H1 (cell line): ENCODE measurements at places on chromosomes 3 and 15. TPM values are rescaled to one million over a fixed set of nuclear protein-coding genes. Genes with fewer than 3 reads are reported as not detected.

DNA sequence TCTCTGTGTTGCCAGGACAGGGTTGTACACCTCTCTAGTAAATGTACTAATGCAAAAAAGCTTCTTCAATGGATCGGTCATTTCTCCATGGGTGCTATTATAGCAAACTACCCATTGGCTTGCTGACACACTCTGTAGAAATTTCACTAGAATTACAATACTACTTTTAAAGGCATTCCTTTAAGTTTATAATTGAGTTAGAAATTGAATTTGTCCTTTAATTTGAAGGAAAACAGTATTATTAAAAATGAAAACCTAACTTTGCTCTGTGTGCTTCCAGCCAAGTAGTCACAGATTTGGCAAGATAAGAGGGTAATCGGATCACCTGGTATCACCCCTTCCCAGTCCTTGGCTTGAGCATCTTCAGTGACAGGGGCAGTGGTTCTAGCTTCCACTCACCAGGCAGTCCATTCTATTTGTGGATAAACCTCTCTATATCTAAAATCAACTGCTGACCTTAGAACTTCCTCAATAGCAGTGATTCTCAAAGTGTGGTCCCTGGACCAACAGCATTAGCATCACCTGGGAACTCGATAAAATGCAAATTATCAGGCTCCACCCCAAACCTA, 93.2 kb downstream of the GHSR start:
- H3K36me3 ChIP-seq = peaks cover 6% of the 10 kb centered on the region
- DNase-seq = no peak
- no peak overlapping the region for H3K4me3 ChIP-seq
- no peaks in the 10 kb centered on the region for H3K4me1 ChIP-seq
- no peak overlapping the region for H3K27ac ChIP-seq

DNA sequence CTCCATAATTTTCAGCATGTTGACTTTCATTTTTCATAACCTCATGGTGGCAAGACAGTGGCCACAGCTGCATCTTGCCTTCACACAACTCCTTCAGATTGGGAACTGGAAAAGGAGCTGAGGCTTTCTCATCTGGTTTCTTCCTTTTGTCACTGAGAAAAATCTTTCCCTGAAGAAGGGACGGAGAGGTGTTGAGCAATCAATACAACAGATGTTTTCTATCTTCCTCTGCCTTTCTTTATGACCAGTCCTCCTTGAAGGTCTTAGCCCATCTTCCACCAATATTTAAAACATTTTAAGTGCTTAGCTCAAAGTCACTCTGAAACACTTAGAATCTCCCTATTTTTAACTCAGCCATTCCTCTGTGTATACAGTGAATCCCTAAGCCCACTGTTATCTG, 11.9 kb downstream of the ZNF660 start:
- no peak for DNase-seq
- no peak overlapping the region for H3K27ac ChIP-seq
- no peak overlapping the region for H3K4me3 ChIP-seq
- H3K27me3 ChIP-seq = no peaks in the 10 kb centered on the region

DNA sequence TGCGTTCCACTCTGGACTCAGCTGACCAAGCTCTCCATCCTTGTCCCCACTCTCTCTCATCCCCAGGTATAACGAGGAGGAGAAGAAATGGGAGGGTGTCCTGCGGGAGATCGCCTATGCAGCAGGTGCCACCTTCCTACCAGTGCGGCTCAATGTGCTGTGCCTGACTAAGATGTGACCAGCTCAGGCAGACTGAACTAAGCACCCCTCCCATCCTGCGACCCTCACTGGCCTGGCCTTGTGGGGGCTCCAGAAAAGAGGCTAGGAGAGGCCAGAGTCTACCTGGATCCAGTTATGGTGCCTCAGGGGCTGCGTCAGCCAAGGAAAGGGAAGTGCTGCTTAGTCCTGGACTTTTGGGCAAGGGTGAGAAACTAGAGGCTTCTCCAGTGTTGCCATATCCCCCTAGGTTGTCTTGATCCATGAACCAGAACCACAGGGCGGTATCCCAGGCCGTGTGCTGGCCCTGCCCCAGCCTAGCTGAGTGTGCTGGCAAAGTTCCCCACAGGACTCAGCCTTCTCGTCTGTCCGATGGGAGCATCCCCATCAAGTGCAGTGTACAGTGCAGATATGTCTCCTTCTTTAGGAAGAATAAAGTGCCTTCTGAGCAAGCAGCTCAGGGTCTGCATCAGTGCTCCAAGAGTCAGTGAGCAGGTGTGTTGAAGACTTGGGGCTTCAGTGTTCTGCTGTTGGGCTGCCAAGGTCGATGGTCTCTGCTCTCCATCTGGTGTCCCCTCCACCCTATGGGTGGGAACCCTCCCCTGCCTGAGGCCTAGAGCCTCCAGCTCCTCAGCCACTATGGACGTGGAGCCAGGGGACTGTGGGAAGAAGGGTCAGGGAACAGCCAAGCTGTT, 6.7 kb downstream of the KLHL40 start:
- no peak for DNase-seq
- H3K27me3 ChIP-seq = no peaks in the 10 kb centered on the region
- no peak overlapping the region for H3K27ac ChIP-seq
- H3K36me3 ChIP-seq = no peaks in the 10 kb centered on the region

DNA sequence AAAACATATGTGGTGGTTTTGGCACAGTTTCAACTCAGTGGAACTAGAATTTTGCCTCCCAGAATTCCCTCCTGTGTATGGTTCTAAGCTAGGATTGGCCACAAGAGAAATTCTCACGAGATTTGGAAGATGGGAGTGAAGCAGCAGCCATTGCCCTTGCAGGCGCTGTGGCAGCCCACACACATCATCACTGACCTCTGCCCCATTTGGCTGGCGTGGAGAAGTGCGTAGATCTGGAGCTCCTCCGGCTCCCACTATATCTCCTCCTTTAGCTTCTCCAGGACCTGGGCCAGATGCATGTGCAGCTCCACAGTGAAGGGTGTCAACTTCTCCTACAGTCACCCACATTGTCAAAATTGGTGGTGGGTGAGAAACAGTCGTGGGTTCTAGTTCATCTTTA, 199.6 kb downstream of the EFHB start:
- no peaks in the 10 kb centered on the region for H3K36me3 ChIP-seq
- DNase-seq = no peak
- H3K4me1 ChIP-seq = no peaks in the 10 kb centered on the region
- no peaks in the 10 kb centered on the region for H3K27me3 ChIP-seq
- H3K27ac ChIP-seq = no peak overlapping the region

GRCh38 chr15:45203182-45203581, 15.4 kb upstream of the SHF start:
- no peaks in the 10 kb centered on the region for H3K4me1 ChIP-seq
- no peak overlapping the region for H3K27ac ChIP-seq
- H3K27me3 ChIP-seq = no peaks in the 10 kb centered on the region
- H3K36me3 ChIP-seq = no peaks in the 10 kb centered on the region
- no peak for DNase-seq
- no peak overlapping the region for H3K4me3 ChIP-seq

DNA sequence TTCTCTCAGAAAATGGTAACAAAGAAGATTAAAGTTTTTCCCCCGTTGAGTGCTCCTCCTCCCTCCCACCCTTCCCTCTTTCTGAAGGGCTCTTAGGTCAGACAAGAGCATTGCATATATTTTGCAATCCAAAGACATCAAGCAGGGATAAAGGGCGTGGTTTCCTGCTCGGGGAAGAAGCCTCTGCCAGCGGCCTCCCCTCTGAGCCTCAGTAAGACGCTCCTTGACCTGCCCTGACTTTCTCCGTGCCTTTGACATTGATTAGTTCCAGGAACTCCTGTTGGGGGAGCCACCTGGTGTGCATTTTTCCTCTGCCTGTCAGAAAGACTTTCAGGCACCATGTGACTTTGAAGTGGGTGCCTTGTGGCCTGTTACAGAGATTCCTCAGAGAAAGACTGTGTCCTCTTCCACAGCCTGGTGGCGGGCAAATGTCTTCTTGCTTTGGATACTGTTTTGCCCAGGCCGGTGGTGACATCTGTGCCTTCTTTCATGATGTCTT, 87.2 kb upstream of the TBL1XR1 start:
- H3K27ac ChIP-seq = no peak overlapping the region
- peak; percentile 69 for DNase-seq
- peaks cover 2% of the 10 kb centered on the region; the same call in 1 of the 2 replicates for H3K4me1 ChIP-seq
- no peaks in the 10 kb centered on the region for H3K36me3 ChIP-seq

GRCh38 chr3:69250014-69250413, 127.6 kb upstream of the LMOD3 start:
- no peaks in the 10 kb centered on the region for H3K36me3 ChIP-seq
- H3K4me3 ChIP-seq = no peak overlapping the region
- no peak for DNase-seq
- peaks cover 23% of the 10 kb centered on the region for H3K27me3 ChIP-seq

GRCh38 chr3:54164192-54164975, 42.0 kb downstream of the CACNA2D3 start:
- DNase-seq = no peak
- no peaks in the 10 kb centered on the region for H3K36me3 ChIP-seq
- no peak overlapping the region for H3K27ac ChIP-seq

DNA sequence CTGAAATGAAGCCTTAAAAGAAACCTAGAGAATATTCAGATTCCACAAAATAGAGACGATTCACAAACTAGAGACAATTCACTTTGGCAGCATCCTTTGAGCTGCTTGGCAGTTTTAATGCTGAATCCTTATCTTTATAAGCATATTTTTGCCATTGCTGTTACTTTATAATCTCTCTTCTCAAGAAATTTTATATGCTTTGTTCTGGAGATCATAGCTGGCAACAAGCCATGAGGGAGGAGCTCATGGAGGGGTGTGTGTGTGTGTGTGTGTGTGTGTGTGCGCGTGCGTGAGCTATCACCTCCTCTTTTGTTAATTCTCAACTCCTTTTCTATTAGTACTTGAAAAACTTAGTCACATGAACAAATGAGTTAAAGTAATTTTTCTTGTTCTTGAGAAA, 495.0 kb upstream of the RGMA start:
- H3K4me3 ChIP-seq = no peak overlapping the region
- H3K27ac ChIP-seq = no peak overlapping the region
- H3K36me3 ChIP-seq = no peaks in the 10 kb centered on the region
- no peak for DNase-seq

DNA sequence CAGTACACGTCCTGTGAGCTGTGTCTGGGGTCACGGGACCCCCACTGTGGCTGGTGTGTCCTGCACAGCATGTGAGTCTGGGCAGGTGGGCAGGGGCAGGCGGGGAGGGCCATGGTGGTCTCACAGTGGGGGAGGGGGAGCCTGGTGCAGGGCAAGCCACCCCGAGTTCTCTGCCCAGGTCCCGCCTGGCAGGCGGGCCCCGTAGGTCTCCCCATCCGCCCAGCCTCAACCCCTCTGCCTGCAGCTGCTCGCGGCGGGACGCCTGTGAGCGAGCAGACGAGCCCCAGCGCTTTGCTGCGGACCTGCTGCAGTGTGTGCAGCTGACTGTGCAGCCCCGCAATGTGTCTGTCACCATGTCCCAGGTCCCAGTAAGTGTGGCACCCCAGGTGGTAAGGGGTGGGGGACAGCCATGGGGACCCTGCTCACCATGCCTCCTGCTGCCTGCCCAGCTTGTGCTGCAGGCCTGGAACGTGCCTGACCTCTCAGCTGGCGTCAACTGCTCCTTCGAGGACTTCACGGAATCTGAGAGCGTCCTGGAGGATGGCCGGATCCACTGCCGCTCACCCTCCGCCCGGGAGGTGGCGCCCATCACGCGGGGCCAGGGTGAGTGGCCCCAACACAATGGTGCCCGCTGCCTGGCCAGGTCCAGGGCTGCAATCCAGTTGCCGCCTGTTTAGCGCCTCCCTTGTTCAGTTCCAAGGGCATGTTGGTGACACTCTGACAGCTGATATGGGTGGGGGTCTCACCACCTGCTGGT, 21.9 kb downstream of the PLXNA1 start:
- peaks cover 11% of the 10 kb centered on the region for H3K4me1 ChIP-seq
- no peaks in the 10 kb centered on the region for H3K27me3 ChIP-seq
- H3K36me3 ChIP-seq = 0 out of 2 replicates have a peak, but pooled peaks cover 3% of the 10 kb centered on the region
- no peak for DNase-seq
- H3K27ac ChIP-seq = no peak overlapping the region

GRCh38 chr15:65845826-65846519, 23.3 kb upstream of the RAB11A start:
- no peak for DNase-seq
- no peaks in the 10 kb centered on the region for H3K4me1 ChIP-seq
- no peaks in the 10 kb centered on the region for H3K27me3 ChIP-seq
- H3K27ac ChIP-seq = no peak overlapping the region
- H3K36me3 ChIP-seq = no peaks in the 10 kb centered on the region
- no peak overlapping the region for H3K4me3 ChIP-seq

- no peaks in the 10 kb centered on the region for H3K36me3 ChIP-seq
- no peak overlapping the region for H3K27ac ChIP-seq
These were observed 129.1 kb downstream of the HCN4 start for GRCh38 chr15:73239564-73240215.

GRCh38 chr3:78873641-78874040, 894.2 kb downstream of the ROBO1 start:
- DNase-seq = no peak
- no peak overlapping the region for H3K27ac ChIP-seq
- no peaks in the 10 kb centered on the region for H3K36me3 ChIP-seq
- no peaks in the 10 kb centered on the region for H3K27me3 ChIP-seq

DNA sequence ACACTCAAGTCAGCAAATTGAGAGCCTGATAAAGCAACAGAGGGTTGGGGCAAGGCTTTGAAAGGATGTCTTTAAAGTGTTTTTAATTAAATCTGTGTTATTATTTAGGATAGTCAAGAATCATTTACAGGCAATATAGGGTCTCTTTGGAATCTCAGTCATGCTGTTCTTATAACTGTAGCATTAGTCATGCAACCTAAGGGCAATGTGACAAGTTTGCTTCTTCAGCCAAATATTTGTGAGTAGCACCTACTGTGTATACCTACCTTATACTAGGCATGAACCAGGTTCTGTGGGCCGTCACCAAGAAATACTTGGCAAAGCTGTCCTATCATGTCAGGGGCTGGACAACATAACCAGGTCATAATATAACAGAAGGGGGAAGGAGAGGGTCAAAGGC, 184.6 kb upstream of the TRIM42 start:
- H3K27ac ChIP-seq = no peak overlapping the region
- no peak for DNase-seq
- H3K4me3 ChIP-seq = no peak overlapping the region

- no peaks in the 10 kb centered on the region for H3K4me1 ChIP-seq
- no peak for DNase-seq
- H3K36me3 ChIP-seq = no peaks in the 10 kb centered on the region
- H3K27ac ChIP-seq = no peak overlapping the region
- no peaks in the 10 kb centered on the region for H3K27me3 ChIP-seq
These were observed 30.9 kb downstream of the KIF9 start for GRCh38 chr3:47251689-47252088.

GRCh38 chr15:49154359-49154758, 1.0 kb downstream of the COPS2 start:
- H3K27me3 ChIP-seq = no peaks in the 10 kb centered on the region
- peak overlapping the region; percentile 90 for H3K4me3 ChIP-seq
- H3K27ac ChIP-seq = no peak overlapping the region
- no peaks in the 10 kb centered on the region for H3K36me3 ChIP-seq
- no peak for DNase-seq
- no peaks in the 10 kb centered on the region for H3K4me1 ChIP-seq

PLAAT1 gene
- 3.4 and 6.0 TPM in 2 replicates for total RNA-seq

FETUB gene
- total RNA-seq = not detected in 2 replicates

SYNPR gene
- total RNA-seq = 0.54 and 0.99 TPM in 2 replicates

TPRG1 gene
- 0.27 and 0.37 TPM in 2 replicates for total RNA-seq

ALDH1L1 gene
- total RNA-seq = 1.6 TPM in 2 replicates

CRYGS gene
- total RNA-seq = 0.90 and 1.8 TPM in 2 replicates

TM4SF1 gene
- total RNA-seq = 0.26 and 1.5 TPM in 2 replicates

MB21D2 gene
- total RNA-seq = 20.7 and 21.0 TPM in 2 replicates

CPA3 gene
- total RNA-seq = not detected in 2 replicates

RAB8B gene
- total RNA-seq = 47.0 and 47.8 TPM in 2 replicates

SPINK8 gene
- total RNA-seq = not detected in 2 replicates

TRPM1 gene
- total RNA-seq = not detected in 2 replicates

GRAMD2A gene
- 0.36 and 1.5 TPM in 2 replicates for total RNA-seq

MAP2K5 gene
- 13.8 and 15.8 TPM in 2 replicates for total RNA-seq

PSTPIP1 gene
- 0.63 and 1.8 TPM in 2 replicates for total RNA-seq

MESP1 gene
- 0.15 TPM in 1 of 2 replicates, not detected in the other for total RNA-seq

SMAD3 gene
- total RNA-seq = 11.1 and 12.4 TPM in 2 replicates
